ENCODE measurements at places on chromosomes 6 and 20.

GRCh38 chr6:45922728-45923351 lies 92.8 kb downstream of the CLIC5 start:
- DNase-seq = peak; percentile 3

- no peak for DNase-seq
Observed at GRCh38 chr6:12826584-12826983, 110.0 kb downstream of the PHACTR1 start.

DNA sequence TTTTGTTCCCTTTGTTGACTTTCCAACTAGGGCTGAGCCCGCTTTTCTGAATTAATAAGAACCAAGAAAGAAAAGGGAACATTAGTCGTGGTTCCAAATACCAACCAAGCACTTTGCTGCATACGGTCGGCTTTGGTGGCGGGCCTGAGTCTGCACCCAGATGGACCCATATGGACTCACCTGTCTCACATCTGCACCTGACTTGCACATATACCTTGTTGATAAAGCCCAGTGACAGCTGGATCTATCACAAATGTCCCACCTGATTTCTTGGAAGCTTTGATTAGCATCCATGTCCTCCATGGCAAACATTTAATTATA lies 39.0 kb downstream of the TPD52L1 start:
- no peak for DNase-seq

DNA sequence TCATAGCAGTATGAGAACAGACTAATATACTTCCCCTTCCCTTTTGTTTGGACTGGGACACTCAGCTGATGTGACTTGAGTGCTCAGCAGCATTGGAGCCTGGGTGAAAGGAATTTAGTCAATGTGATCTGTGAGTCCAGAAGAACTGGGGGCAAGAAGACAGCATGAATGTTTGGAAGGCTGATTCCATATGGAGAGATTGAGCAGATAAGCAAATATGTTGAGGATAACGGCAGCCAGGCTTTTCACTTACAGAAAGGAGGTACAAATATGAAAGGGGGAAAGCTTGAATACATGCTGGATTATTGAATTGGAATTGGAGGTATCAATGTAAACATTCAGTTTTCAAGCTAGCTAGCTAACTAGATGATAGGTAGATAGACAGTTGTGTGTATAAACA lies 37.8 kb upstream of the SMAP1 start:
- DNase-seq = no peak

DNA sequence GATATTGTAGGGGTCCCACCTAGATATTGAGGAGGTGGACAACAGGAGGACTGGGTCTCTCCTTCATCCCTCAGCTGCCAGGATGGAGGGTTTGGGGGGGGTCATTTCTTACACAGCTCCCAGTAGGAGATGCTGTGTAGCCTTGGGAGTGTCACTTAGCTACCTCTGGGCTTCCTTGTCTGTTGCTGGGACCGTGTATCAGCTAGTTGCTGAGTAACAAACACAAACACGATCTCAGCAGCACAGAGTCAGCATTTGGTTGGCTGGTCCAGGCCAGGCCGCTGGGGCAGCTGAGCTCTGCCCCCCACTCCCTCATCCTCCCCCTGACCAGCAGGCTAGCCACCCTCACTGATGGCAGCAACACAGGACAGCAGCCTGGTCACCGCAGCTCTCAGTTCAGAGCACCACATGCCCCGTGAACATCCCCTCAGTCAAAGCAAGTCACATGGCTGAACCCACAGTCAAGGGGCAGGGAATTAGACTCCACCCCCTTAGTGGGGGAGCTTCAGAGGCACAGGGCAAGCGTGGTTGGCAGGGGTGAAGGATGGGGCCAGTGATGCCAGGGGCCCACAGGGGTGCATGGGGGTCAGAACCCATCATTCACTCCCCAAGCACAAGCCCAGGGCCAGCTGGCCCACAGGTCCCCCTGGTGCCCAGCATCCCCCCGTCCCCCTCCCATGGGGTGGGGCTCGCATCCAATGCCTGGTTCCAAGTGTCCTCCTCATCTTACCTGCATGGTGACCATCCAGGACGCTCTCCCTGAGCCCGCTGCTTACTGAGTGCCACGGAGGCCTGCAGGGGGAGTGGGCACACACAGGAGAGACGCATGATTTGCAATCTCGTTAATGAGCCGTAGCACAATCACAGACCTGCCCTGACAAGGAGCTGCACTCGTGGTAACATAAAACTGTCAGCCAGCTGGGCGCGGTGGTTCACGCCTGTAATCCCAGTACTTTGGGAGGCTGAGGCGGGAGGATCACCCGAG lies 112.4 kb downstream of the TAF4 start:
- DNase-seq = peak; percentile 10

DNA sequence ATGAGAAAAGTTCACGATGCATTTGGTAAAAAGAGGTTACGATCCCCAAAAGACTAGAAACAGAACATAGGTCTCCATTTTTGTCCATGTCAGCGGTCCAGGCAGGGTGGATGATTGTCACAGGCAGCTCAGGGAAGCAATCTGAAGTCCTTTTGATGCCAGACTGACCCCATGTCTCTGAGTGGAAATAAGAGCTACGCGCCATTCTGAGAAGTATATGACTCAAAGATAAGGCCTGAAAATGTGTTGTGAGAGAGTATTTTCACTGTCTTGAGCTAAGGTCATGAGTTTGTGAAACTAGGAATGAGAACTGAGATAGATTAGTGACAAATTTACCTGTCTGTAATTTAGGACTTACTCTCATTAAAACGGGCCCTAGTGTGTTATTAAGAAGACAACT lies 69.5 kb downstream of the LYRM4 start:
- no peak for DNase-seq

DNA sequence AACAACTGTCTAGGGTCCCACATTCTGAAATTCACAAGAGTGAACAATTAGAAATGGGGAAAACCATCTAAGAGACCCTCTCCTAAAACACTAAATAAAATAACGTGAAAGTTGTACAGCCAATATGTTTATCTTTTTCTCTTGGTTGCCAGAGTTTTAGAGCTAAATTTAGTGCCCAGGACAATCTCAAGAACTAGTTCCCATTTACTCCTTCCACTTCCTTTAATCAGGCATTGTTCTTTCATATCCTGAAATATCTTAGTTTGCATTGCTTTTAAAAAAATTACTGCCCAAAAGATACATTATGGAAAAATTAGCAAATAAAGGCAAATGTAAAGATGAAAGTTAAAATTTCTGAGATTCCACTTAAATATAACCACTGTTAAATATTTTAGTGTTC lies 33.1 kb upstream of the UBR2 start:
- DNase-seq = no peak

GRCh38 chr20:43681991-43682410 lies 15.1 kb downstream of the MYBL2 start:
- DNase-seq = no peak

DNA sequence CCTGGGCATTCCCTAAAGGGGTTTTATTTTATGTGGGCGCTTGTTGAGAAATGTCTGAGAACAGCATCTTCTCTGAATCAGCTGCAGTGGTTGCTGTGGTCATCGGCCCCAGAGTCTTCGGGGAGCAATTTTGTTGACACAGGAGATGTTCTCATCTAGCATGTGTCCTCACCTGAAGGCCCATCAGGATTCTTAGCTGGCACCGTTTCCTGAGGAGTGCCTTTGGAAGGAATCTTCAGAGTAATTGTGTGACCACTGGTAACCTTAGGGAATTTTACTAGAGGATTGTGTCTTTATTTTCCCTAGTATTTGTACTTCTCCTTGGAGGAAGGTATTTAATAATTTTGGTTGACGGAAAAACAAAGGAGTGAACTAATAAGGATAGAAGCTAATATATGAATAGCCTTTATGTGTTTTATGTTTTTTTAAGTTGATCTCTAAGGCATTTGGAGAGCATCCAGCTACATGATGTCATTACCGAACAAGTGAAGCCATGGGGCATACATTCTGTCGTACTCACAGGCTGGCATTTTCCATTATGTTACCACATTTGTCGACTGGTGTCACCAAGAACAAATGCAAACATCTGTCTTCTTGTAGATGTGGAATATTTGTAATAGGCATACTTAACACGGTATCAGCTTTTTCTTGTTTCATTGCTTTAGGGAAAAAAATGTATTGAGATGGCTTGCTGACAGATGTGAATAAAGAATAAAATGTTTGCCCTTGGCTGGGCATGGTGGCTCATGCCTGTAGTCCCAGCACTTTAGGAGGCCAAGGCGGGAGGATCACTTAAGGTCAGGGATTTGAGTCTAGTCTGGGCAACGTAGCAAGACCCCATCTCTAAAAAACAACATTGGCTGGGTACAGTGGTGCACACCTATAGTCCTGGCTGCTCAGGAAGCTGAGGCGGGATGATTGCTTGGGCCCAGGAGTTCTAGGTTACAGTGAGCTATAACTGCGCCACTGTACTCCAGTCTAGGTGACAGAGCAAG lies 41.9 kb downstream of the TULP4 start:
- DNase-seq = no peak

DNA sequence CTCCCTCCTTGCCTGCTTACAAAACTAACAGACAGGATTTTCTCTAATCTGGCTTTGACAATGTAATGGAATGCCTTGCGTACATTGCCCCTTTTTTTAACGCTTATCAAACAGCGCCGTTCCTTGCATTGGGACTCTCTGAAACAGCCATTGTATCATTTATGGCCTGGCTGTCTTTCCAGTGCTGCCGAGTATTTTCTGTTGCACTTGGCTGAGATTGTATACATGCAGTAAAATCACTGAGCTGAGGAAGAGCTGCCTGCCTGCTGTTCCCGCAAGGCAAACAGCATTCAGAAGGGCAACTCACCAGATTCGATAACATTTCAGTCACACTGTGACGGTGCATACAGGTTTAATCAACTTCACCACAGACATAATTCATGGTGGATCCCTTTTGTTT lies 106.0 kb downstream of the SH3BGRL2 start:
- DNase-seq = peak; percentile 51

GRCh38 chr20:61609461-61609860 lies 357.4 kb downstream of the CDH4 start:
- DNase-seq = no peak

DNA sequence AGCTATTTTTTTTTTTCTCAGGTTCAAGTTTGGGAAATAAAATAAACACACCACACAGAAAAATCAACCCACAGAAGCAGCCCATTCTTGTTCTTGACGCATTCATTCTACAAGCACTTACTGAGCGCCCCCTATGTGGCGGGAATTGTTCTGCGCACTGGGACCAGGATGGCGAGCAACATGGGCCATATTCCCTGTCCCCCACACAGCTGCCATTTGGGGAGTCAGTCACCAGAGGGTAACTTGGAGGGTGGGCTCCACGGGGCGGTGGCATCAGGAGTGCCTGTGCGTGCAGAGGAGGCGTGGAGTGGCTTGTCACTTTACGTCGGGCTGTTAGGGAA lies 185.0 kb upstream of the PDE10A start:
- DNase-seq = no peak

DNA sequence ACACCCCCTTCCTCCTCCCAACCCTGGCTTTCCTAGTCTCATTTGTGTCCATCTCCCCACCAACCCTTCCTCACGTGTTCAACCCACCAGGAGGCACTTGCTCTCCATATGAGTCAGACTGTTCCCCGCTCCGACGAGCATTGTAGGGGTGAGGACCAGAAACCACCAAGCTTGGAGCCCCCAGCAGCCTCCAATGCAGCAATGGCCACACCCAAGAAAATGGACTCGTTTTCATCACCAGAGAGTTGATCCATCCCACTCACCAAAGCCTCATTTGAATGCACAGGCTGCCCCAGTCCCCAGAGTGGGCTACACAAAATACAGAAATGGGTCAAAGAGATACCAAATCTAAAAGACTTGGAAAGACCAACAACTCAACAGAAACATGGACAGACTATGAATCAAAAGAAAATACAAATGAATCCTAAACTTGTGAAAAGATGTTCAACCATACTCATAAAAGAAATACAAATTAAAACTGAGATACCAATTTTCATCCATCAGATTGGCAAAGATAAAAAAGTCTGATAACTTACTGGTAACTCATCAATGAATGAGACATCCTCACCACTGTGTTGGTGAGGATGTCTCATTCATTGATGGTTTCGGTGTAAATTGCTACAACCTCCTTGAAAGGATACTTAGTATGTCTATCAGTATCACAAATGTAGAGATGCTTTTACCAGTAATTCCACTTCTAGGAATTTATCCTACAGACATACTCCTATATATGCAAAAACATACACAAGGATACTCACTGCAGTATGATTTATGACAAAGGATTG lies 68.1 kb downstream of the TRERF1 start:
- no peak for DNase-seq

DNA sequence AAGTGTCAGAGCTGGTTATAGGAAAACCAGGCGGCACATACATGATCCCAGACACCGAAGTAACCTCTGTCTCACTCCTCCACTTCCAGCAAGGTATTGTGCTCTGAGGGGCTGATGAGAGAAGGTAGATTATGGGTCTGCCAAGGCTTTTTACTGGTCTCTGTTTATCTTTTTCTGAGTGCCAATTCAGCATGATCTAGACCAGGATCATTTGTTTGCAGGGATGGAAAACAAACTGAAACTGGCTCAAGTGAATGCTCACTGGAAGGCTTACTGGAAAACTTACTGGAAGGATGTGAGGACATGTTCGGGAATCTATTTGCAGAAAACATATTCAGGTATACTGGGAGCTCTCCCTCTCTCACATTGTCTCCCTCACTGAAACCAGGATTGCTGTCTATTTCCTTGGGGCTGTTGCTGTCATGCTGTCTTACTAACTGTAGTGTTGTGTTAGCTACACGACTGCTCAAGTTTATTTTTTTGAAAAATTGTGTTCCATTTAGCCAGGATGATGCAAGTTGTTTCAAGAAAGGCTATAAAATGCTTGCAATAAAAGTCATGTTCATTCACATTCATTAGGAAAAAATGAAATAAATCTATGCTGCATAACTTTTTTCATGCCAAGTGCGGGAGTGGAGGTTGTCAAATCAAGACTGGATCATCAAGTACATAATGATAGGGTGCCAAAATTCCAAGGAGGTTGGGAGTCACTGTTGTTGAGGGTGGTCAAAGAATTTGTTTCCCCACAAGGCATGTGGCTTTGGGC lies 37.0 kb downstream of the KLHL31 start:
- no peak for DNase-seq

- no peak for DNase-seq
Observed at GRCh38 chr20:50415021-50415515, 95.1 kb upstream of the PTPN1 start.
